HCT116 (cell line): ENCODE measurements at places on chromosomes 3 and 15. TPM values are rescaled to one million over a fixed set of nuclear protein-coding genes. Genes with fewer than 3 reads are reported as not detected.

Gene TEX55
- not detected for total RNA-seq

Gene HIGD2B
- 0.27 TPM for total RNA-seq

Gene C3orf85
- total RNA-seq: not detected

GRCh38 chr3:58043933-58044332, 35.7 kb downstream of the FLNB start:
- no peak for DNase-seq

DNA sequence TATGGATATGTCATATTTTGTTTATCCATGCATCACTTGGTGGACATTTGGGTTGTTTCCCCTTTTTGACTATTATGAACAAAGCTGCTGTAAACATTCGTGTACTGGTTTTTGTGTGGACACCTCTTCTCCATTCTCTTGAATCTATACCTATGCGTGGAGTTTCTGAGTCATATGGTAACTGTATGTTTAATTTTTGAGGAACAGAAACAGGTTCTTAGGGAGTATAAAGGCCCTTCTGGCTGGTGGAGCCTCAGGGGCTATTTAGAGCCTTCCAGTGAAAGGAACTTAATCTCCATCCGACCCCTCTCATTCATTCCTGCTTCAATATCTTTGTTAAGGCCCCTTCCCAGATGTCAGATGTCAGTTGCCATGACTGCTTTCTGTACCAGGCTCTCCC, 14.1 kb upstream of the CTXND1 start:
- no peak for DNase-seq

GRCh38 chr3:67118122-67118521, 120.0 kb downstream of the KBTBD8 start:
- DNase-seq: no peak

DNA sequence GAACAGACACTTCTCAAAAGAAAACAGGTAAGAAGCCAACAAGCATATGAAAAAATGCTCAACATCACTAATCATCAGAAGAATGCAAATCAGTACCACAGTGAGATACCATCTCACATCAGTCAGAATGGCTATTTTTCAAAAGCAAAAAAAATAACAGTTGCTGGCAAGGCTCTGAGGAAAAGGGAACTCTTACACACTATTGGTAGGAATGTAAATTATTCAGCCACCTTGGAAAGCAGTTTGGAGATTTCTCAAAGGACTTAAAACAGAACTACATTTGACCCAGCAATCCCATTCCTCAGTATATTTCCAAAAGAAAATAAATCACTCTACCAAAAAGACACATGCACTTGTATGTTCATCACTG, 95.6 kb downstream of the APBA2 start:
- no peak for DNase-seq

Gene CYP19A1
- total RNA-seq: not detected

GRCh38 chr3:94114666-94115065, 51.8 kb downstream of the NSUN3 start:
- DNase-seq: no peak

DNA sequence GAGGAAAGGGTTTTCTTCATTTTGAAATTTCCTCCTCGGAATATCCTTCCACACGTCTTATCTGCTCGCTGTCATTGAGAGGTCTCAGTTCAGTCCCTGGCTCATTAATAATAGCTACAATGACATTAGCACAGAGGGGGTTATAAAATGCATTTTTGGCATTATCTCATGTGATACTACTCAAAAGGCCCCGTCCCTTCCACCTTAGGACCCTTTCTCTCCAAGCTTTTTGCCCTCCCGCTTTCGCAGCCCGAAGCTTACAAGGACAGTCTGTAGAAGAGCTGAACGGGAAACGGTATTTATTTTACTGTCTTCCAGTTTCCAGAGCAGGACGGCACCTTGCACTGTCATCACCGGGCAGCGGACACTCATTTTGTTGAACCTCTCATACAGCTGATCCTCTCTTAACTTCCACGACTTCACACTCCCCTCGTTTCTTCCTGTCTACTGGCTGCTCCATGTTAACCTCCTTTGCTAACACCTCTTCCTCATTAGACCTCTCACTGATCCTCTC, 5.6 kb upstream of the PLEKHO2 start:
- DNase-seq: no peak

- no peak for DNase-seq
Measured at GRCh38 chr15:93779341-93779740, 452.0 kb upstream of the MCTP2 start.

Gene ESYT3
- 0.05 TPM for total RNA-seq

Gene TPRG1
- 2.8 TPM for total RNA-seq

- no peak for DNase-seq
Measured at GRCh38 chr3:94440767-94441493, 378.1 kb downstream of the NSUN3 start.

DNA sequence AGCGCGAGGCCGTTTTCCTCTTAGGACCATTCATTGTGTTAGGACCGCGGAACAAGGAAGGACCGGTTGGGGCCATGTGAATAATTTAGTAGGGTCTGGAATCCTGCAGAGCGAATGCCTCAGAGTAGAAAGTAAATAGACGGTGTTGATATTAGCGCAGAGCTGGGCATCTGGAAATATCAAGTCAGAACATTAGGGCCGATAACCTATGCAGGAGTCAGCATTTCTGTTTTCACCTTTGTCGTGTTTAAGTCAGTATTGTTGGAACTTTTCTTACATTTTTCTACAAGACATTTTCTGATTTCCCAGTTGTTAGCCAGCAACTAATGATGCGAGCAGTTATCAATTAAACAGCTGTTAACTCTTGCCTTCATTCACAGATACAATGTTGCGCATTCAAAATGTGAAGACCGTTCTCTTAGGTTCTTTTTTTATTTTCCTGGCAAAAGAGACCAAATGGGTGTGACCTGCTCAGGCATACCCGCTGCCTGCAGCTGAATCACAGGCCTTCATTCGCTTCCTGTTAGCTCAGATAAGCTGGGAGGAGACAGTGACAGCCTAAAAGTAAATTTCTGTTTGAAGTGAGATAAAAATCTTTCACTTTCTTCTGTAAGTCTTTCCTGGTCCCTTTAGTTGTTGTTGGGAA, 966 bp upstream of the PKM start:
- DNase-seq: no peak
